ENCODE measurements at places on chromosomes 2 and 18. TPM values are rescaled to one million over a fixed set of nuclear protein-coding genes. Genes with fewer than 3 reads are reported as not detected.
A peak's percentile ranks its signal among the peaks of the same experiment; 100 is the strongest.

The VSNL1 gene
- 2.3 TPM for polyA plus RNA-seq

The CPO gene
- polyA plus RNA-seq, result 0.36 TPM

The NTSR2 gene
- not detected for polyA plus RNA-seq

The SH3RF3 gene
- 4.2 TPM for polyA plus RNA-seq

The RABL2A gene
- 12.9 TPM for polyA plus RNA-seq

The RAPGEF4 gene
- 3.2 TPM for polyA plus RNA-seq

The DSG2 gene
- polyA plus RNA-seq, result 4.5 TPM

DNA sequence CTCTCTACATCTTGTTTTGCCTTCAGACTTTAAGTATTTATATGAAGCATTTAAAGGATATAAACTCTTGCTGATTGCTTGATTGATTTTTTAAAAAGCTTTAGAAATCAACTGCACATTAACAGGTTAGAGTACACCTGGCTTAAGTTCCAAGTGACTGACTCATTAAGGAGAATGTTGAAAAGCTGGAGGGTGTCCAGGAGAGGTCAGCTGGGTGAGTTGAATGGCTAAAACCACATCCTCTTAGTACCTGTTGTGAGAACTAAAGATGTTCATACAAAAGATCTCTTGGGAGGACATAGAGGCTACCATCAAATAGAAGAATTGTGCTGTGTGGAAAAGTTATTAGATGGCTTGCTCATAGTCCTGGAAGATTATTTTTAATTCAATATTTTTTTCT is 206.8 kb downstream of the TXNL1 start:
- no peak for DNase-seq

DNA sequence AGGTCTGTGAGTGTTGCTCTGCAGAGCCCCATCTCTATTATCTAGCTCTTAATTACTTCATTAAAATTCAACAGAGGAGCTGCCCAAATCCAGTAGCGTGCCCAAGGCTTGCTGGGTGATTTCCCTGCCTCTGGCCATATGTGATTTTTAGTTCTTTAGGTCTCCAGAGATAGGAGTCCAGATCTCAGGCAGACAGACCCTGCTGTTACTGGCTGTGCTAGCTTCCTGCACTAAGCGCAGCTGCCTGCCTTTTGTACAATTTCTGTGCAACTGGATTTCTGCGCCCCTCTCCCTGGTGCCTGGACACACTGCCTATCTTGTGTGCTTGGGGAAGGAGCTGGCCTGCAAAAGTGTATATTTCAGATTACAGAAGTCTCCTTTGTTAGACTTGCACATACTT is 136.5 kb downstream of the TDRD15 start:
- DNase-seq, result no peak

DNA sequence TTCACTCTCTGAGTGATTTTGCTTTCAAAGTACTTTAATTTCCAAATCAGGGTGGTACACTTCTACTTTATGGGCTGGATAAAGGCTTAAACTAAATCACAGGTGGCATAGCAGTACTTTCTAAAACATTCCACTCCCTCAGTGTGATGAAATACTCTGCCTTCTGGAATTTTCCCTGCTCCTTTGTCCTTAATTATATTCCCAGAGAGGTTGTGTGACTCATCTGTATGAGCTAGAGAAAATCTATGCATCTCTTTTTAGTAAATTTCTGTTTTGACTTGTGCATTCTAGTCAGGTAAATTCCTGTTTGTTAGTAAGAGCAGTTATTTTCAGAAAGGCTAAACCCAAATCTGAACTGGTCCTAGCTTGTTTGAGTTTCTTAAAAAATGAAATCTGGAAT is 29.0 kb upstream of the PLA2R1 start:
- no peak for DNase-seq

DNA sequence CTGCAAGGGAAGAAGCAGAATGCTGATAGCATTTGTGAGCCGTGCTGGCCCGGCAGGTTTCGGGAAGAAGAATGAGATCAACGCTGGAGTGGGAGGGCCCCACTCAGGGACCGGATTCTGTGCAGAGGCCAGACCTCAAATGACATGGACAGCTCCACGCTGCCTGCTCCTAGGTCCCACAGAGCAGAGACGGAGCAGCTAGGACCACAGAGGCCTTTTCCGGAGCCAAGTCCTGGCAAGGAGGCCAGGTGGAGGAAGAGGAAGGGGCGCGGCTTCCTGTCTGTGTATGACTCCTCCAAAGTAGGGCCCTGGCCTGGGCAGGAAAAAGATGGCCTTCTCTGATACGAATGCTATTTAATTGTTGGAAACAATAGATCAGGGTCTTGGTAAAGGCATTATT is 139.9 kb downstream of the LRRC30 start:
- DNase-seq, result peak; percentile 27

DNA sequence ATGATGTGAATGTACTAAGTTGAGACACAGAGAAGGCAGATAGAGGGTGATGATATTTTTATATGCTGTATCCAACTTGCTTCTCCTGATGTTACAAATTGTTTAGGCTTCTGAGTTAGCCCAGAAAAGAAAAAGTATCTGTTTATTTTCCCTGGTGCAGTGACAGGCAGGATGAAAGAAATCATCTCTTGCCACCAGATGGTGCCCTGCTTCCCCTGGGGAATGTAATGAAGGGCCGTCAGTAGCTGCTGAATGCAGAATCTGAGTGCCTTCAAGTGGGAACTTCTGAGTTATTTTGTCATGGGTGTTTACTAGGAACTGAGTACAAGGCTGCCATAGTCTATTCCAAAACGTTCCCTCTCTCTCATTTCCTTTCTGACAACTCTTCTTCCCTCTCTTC is 525.6 kb downstream of the MBD2 start:
- DNase-seq, result no peak

GRCh38 chr2:177636672-177637071 is 244.1 kb downstream of the AGPS start:
- DNase-seq, result no peak

DNA sequence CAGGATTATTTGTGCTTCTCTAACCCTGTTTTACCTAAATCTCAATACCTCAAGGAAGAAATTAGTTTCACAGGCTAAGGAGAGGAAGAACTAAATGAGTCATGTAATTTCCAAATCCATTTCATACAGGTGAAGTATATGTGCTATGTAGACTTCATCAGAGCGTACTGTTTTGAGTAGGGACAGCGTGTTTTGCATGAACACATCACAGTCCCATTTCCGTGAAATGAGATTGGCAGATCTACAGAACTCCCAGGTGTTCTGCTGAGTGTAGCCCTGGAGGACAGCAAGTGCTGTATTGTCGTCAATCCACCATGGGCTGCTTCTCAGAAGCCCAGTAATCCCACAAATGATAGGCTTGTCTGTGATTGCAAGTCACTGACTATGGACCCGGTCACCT is 97.7 kb downstream of the XRCC5 start:
- DNase-seq, result no peak

DNA sequence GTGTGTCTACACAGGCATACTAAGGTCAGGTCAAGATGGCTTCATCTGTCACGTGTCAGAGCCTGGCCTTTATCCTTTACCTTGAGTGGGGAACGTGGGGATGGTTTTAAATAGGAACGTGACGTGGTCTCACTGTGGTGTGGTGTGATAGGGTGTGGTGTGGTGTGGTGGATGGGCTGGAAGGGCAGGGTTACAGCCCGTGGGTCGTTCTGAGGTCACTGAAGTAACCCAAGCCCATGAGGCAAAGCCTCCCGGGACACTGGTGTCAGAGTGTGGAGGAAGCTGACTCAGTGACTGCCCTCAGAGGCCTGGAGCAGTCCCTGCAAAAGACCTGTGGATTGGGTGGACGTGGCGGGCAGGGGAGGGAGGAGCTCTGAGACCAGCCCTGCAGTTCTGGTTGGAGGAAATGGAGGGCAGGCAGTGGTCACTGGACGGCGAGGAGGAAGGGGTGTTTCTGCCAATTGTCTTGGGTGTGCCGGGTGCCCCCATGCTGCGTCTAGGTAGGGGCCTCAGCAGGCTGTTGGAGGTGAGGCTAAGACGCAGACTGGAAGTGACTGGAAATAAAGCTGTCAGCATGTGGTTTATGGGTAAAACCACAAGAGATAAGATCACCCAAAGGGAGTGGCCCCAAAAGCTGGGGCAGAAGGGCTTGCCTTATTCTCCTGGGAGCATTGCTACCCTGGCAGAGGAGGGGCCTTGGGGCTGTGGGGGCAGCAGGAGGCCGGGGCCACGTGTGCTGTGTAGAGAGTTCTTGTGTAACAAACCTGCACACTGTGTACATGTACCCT is 84.8 kb downstream of the SH3RF3 start:
- DNase-seq, result no peak

DNA sequence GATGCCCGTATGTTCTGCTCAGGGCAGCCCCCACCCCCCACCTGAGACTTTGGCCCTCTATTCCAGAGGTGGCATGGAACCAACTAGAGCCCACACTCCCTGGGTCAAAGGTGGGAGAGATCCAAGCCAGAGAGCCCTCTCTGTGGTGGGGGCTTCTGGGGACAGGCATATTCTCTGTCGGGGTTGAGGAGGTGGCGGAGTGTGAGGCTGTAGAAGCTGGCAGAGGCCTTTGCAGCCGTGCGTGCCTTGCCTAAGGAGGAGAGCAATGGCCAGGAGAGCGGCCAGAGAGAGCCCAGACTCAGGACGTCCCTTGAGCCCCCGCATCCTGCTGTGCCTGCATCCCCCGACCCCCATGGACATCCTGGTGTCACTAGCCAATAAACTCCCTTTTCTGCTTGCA is 79.2 kb upstream of the HPCAL1 start:
- DNase-seq, result no peak

- DNase-seq, result no peak
These were observed 72.0 kb downstream of the POLE4 start for GRCh38 chr2:75030218-75031009.

DNA sequence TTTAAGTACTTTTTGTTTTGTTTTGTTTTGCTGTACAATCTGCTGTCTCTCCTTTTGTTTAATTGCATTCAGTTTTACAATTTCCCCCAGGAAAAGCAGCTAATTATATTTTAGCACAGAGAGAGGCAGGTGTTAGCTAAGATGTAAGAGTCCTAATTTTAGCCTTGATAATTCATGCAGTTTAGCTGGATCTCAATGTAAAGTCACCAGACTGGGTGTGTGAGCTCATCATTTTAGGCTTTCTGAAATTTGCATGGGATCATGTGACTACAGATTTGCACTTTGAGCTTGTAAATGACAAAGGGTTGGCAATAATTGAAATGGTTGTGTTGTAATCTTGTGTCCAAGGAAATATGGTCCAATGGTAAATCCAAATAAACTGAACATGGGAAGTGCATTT is 68.5 kb downstream of the ETAA1 start:
- DNase-seq, result no peak

GRCh38 chr2:85708641-85709040 is 14.5 kb downstream of the GNLY start:
- no peak for DNase-seq

DNA sequence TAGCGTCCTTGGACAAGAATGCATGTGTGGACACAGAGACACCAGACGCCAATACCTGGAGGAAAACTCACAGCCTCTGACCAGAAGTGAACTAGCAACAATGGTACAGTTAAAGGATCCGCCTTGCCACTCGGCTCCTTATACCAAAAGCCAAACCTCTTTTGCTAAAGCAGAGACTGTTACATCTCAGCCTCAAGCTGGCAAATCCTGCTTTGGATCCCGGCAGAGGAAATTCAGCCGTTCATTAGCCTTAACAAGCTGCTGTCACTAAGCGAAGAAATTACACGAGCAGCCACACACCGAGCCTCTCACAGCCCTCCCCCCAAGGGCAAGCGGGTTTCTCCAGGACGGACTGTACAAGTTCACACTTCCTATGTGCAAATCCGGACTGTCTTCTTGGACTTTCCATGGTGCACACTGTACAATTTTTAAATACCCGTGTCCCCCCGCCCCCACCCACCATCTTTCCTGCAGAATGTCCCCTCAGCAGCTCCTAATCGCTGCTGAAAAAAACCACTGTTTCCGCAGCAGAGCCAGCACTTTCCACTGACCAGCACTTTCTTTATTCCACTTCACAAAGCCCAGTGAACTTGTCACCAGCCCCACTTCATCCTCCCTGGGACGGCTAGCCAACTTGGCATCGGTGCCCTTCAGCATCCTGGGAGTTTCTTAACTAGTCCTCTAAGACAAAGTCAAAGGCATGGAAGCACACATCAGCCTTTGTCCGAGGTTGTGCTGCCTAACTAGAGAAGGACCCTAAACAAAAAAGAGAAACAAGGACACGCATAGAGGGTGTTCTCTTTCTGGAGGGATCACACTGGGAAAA is 1.5 kb downstream of the KLF7 start:
- DNase-seq, result no peak

GRCh38 chr2:226904592-226904991 is 68.7 kb downstream of the RHBDD1 start:
- no peak for DNase-seq

GRCh38 chr2:237393523-237393922 is 20.4 kb downstream of the COL6A3 start:
- no peak for DNase-seq

- DNase-seq, result no peak
These were observed 502.1 kb downstream of the SUCLG1 start for GRCh38 chr2:83956991-83957390.

- DNase-seq, result no peak
These were observed 439 bp upstream of the PLEKHH2 start for GRCh38 chr2:43636621-43637020.

DNA sequence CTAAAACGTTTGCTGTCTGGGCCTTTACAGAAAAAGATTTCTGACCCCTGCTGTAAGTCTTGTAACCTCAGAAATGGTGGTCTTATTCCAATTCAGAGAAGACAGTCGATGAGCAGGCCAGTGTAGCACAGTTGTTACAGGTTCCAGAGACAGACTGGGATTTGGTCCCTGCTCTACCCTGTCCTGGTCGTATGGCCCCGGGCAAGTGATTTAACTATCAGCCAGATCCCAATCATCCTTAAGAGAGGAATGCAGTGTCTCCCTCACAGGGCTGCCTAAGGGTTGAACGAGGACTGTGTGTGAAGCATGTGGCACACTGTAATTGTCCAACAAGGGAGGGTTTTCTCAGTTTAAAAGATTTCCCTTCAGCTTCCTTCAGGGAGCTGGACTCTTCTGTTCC is 47.2 kb downstream of the HK2 start:
- DNase-seq, result no peak

DNA sequence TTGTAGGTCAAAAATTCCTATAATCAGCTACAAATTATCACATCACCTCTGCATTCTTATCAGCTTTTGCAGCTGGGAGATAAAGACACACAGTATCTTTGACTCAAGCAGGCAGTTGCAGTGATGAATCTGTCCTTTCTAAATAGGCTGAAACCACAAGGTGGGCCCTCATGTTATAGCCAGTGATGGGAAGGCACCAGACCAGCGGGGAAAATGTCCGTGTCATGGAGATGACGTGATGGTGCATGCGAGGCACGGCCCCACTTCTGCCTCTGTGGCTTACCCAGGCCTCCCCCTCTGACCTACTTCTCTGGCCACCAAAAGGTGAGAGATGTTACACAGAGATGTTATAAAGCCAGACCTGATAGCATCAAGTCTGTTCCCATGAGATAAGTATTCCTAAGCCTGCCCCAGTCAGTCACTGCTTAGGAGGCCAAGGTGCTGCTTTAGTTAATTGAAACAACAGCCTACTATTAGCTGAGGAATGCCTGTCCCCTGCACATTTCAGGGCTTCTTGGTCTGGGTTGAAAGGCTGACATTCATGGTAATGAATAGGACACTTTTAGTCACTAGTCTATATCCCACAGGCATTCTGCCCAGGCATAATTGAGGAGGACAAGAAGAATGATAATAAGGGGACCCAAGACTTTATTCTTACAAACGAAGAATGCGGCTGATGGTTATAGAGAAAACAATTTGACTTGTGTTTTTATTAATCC is 327.9 kb downstream of the LPIN1 start:
- DNase-seq, result no peak

GRCh38 chr2:26076001-26076587 is 42.2 kb downstream of the RAB10 start:
- DNase-seq, result no peak
